ENCODE measurements at places on chromosomes 12 and 14. TPM values are rescaled to one million over a fixed set of nuclear protein-coding genes. Genes with fewer than 3 reads are reported as not detected.

NXPH4 gene
- 0.46 TPM for total RNA-seq

DNA sequence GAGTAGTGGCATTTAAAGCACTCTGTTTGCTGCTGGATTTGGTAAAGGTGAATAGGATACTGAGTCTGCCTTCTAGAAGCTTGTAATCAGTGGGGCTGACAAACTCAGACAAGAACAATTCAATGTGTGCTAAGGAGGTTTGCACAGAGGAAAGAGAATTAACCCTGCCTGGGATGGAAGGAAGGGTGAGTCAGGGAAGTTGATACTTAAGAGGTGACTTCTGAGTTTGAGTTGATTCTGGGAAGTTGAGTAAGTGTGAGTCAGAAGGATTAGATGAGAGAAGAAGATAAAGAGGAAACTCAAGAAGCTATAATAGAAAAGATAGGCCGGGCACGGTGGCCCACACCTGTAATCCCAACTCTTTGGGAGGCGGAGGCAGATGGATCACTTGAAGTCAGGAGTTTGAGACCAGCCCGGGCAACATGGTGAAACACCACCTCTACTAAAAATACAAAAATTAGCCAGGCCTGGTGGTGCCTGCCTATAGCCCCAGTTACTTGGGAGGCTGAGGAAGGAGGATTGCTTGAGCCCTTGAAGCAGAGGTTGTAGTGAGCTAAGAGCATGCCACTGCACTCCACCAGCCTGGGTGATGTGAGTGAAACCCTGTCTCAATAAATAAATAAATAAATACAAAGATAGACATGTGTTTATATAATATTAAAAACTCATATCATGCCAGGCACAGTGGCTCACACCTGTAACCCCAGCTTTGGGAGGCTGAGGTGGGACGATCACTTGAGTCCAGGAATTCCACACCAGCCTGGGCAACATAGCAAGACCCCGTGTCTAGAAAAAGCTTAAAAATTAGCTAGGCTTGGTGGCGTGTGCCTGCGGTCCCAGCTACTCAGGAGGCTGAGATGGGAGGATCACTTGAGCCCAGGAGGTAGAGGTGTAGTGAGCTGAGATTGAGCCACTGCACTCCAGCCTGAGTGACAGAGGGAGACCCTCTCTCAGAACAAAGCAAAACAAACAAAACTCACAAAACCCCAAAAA, 126.8 kb upstream of the CPM start:
- H3K27me3 ChIP-seq = no peaks in the 10 kb centered on the region
- H3K4me1 ChIP-seq = peaks cover 33% of the 10 kb centered on the region
- no peak overlapping the region for H3K4me3 ChIP-seq

DNA sequence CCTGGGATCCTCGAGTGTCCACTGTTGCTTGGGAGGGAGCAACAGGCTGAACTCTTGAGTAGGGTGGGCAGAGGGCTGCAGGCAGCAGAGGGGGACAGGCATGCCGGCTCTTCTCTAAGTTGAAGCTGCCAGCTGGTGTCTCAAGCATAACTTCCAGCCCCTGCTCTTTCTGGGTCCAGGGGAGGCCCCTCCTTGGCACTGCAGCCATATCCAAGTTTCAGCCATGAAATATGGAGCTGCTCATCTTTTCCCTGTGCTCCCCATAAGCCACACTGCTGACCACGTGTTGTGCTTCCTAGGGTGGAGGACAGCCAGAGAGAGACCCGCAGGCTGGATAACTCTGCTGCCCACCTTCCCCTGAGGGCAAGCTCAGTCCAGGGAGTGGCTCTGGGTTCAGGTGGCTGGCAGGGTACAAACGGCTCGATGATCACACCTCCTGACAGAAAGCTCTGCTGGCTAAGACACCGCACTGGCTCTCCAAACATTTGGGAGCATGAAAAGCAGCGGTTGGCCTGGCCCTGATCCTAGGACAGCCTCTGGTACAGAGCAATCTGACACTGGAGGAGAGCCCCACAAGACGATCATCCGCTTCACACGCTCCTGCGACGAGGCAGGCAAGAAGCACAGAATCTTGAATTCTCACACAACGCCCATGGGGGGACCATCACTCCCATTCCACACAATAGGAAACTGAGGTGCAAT, 79.6 kb downstream of the PITPNM2 start:
- no peak overlapping the region for H3K27ac ChIP-seq
- H3K27me3 ChIP-seq = no peaks in the 10 kb centered on the region
- no peak for DNase-seq

SNRNP35 gene
- total RNA-seq = 30.6 TPM

GRCh38 chr14:89486961-89487360, 69.9 kb upstream of the FOXN3 start:
- H3K27me3 ChIP-seq = no peaks in the 10 kb centered on the region
- no peak for DNase-seq
- no peak overlapping the region for H3K27ac ChIP-seq
- no peak overlapping the region for H3K4me3 ChIP-seq

DNA sequence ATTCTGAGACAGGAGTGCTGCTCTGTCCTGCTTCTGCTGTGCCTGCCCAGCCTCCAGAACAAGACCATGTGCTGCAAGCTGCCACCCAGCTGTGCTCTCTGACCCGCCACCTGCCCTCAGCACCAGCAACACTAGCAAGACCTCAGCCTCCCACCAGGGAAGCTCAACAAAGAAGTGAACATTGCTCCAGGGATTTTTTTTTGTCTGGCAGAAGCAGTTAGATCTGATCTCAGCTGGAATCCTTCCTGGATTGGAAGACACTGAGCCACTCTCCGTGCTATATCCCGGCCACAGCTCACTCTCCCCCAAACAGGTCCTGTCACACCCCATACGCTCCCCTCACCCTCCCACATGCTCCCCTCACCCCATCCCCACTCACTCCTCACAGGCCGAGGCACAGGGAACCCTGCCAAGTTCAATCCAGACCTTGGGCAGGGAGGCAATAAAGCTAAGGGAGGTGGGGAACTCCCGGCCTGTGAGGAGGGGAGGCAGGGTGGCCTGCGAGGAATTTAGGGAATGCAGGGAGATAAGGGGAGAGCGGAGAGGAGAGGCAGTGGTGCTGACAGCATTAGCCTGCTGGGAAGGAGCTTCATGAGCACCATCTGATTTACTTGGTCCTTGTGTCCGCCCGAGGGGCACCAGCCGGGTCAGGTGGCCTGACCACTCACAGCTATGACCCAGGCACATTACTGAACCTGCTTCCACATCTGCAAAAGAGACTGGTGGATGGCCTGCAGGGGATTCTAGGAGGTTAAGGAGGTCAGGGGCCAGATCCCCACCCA, 29.7 kb downstream of the CCDC85C start:
- no peaks in the 10 kb centered on the region for H3K36me3 ChIP-seq
- H3K4me1 ChIP-seq = peaks cover 2% of the 10 kb centered on the region
- H3K27me3 ChIP-seq = no peaks in the 10 kb centered on the region
- no peak for DNase-seq
- no peak overlapping the region for H3K27ac ChIP-seq

DNA sequence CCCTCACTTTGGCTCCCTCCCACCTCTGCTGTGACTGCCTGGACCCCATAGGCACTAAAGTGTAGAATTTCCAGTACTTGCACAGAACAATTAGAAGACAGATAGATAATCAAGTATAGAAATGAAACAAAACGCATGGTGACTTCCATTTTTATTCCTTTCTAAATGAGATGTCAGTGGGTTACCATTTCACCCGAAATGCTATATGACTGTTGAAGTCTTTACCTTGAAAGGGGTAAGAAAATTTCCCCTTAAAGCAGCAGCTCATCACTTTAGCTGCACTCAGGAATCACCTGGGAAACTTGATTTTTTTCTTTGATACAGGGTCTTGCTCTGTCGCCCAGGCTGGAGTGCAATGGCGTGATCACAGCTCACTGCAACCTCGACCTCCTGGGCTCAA, 12.5 kb upstream of the KSR2 start:
- no peak for DNase-seq
- no peak overlapping the region for H3K27ac ChIP-seq
- peaks cover 2% of the 10 kb centered on the region for H3K4me1 ChIP-seq
- no peak overlapping the region for H3K4me3 ChIP-seq

GRCh38 chr12:47802312-47802711, 17.4 kb downstream of the HDAC7 start:
- H3K4me3 ChIP-seq = no peak overlapping the region
- no peaks in the 10 kb centered on the region for H3K27me3 ChIP-seq
- H3K4me1 ChIP-seq = peaks cover 66% of the 10 kb centered on the region

- peaks cover 8% of the 10 kb centered on the region for H3K4me1 ChIP-seq
- no peaks in the 10 kb centered on the region for H3K27me3 ChIP-seq
- DNase-seq = no peak
- H3K36me3 ChIP-seq = peaks cover 41% of the 10 kb centered on the region
- H3K27ac ChIP-seq = no peak overlapping the region
Measured at GRCh38 chr14:93228550-93228949, 21.5 kb downstream of the UBR7 start.

DNA sequence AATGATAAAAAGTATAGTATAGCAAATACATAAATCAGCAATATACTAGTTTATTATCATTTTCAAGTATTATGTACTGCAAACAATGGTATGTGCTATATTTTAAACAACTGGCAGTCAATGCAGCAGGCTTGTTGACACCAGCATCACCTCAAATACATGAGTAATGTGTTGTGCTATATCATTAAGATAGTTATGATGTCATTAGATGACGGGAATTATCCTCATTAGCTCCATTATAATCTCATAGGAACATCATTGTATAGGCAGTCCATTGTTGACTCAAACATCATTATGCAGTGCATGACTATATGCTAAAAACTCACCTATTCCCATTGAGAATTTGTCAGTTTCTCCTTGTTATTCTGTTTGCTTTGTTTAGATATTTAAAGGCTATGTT, 85.4 kb downstream of the PRKD1 start:
- H3K4me3 ChIP-seq = no peak overlapping the region
- H3K27ac ChIP-seq = no peak overlapping the region
- H3K27me3 ChIP-seq = no peaks in the 10 kb centered on the region
- no peaks in the 10 kb centered on the region for H3K36me3 ChIP-seq
- no peaks in the 10 kb centered on the region for H3K4me1 ChIP-seq
- DNase-seq = no peak
